ENCODE measurements at places on chromosomes 4 and X.

DNA sequence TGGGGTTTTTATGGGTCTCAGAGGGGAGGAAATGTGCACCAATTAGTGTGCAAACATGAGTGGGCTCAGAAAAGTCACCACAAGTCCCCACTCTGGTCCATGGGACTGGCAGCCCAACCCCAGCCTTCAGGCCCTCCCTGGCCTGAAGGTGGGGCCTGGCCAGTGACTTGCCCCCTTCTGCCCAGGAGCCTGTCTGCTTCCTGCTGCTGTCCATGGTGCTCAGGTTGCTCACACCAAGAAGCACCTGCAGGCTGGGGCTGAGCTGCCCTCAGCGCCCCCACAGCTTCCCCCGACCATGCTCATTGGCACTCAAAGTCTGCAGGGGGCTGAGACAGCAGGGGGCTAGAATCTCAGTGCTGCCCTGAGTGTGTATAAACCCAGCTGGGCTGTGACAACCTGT lies 30.6 kb upstream of the GC start:
- no peak for DNase-seq

DNA sequence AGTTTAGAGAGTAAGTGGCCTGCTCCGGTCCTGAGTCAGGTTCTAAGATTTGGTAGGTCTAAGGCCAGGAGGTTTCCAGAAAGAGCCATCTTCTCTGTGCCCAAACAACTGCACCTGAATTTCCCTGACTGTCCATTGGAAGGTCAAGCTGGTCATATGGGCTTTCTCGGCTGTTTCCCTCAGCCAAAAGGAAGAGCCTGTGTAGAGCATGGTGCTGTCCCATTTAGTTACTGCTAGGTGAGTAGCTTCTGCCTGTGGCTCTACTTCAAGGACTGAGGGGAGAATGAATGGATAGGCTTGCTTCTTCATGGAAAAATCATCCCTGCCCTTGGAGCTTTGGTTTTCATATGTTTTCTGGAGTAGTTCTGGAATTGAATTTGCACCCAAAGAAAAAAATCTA lies 33.7 kb downstream of the NHSL2 start:
- no peak for DNase-seq

DNA sequence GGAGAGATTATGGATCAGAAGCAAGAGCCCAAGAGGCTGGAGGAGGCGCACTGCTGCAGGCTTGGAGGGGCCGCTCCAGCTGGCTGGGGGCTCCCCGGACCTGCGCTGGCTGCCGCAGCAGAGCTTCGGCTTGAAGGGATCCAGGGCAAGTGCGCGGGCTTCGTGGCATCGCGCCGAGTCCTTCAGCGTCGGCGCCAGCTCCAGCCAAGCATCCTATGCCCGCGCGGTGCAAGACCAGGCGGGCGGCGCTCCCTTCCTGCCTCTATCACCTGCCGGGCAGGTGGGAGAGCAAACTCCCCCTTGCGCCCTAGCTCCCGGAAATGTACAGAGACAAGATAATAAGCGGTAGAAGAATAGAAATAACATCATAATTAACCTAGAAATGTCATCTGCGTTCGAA lies 10.5 kb upstream of the UCP1 start:
- DNase-seq = no peak

DNA sequence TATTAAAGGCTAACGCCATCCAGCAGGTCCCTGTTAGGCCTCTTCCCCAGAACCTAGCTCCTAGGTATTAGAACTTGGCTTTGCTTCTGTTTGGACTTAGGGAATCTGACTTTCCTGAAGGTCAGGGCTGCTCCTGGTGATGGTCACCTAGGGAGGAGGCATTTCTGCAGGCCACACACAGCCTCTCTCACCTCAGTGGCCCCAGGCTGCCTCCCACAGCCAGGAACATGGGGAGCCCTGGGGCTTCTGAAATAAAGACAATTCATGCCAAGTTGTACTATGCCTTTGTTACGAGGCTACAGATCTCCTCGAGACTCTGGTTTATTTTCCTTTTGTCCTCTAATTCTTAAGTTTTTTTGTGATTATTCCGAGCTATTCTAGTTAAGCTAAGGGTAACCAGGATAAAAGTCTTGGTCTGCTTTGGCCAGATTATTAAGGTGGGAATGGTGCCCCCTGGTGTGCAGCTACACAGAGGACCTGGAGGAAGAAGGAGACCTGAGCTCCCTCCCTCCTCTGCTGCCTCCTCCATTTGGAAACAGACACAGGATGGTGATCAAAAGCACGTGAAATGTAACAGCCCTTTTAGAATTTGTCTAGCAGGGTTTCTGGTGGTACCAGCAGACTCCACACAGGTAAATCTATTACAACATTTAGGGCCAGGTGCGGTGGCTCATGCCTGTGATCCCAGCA lies 131.0 kb downstream of the DCLK2 start:
- no peak for DNase-seq

DNA sequence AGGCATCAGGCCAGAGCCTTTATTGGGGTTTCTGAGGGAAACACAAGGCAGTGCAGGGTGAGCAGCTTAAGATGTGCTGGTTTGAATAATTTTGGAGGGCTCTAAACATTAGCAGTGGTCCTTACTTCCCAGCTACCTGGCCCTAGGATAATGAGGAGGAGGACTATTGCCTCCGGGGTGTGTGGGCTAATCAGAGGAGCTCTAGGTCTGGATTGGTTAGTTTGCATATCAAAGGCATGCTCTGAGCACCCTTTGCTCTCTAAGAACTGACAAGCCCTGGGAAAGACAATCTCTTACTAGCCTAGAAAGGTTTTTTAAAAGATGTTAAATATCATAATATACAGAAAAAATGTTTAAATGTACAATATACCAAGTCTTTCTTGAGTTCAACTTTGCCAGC lies 58.4 kb downstream of the RXFP1 start:
- no peak for DNase-seq
